NCI-H1048 (cell line): ENCODE measurements at places on chromosomes 4 and X.

GRCh38 chr4:11546391-11547175 lies 117.9 kb upstream of the HS3ST1 start:
- no peak for DNase-seq

- no peak for DNase-seq
These were observed at the start of gene IL2 for GRCh38 chr4:122456231-122457116. TSS of gene IL2 (minus strand) at chr4:122456725. CDS start at chr4:122456440, 285 bp downstream.

DNA sequence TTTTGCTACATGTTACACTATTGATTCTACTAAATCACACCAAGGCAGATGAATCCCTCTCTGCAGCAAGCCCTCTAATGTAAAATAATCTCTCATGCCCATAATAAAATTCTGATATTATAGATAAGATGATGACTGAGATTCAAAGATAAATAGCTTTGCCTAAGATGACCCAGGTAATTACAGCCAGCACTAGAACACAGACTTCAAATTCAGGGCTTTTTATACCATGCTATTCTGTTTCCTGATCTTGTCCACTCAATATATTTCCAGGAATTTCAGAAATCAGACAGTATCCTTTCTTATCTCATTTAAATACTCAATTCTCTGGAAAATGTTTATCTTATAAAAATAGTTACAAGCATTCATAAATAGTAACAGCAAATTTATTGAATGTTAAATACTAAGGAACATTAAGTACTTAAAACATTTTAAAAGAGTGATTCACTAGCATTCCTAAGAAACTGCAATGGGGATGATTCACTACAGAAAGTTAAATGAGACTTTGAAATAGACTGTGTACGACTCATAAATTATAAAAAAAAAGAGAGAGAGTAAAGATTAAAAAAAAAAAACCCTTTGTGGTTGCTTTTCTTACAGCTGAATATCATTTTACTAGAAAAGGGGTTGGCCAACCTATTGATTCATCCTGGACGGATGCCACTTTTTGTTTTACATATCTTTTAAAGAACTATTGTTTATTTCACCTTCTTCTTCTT lies 45.8 kb upstream of the IL21 start:
- no peak for DNase-seq

GRCh38 chr4:58809948-58810347 lies 1699.8 kb upstream of the IGFBP7 start:
- no peak for DNase-seq

DNA sequence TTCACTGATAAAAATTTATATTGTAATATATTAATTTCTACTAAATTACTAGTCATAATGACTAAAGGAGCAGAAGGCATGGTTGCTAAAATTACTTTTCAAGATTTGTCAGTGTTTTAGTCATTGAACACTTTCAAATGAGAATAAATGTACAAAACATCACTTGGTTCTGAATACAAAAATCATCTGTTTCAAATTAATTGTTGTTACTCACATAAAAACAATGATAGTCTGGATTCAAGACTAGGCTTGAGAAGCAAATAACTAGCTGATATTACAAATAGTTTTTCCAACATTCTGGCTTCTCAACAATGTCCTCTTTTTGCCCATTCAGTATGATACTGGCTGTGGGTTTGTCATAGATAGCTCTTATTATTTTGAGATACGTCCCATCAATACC lies 112.5 kb downstream of the ANAPC10 start:
- DNase-seq: no peak

DNA sequence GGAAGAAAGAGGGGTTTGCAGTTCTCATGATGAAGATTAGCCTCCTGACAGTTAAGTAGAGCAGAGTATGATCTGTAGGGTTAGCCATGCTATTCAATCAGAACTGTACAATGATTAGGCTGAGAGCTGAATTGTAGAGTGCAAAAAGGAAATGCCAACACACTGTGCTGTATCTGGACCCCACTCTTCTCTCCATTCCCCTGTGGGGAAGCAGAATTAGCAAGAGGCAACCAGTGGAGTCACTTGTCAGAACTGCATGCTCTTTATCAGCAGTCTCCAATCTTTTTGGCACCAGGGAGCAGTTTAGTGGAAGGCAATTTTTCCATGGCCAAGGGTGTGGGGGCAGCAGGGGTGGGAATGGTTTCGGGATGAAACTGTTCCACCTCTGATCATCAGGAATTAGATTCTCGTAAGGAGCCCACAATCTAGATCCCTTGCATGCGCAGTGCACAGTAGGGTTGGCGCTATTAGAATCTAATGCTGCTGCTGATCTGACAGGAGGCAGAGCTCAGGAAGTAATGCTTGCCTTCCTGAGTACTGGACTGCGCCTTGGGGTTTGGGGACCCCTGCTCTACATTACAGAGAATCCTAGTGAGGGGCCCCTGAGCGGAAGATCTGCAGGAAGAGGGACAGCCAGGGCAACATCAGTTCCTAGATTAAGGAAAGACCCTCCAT lies 19.4 kb downstream of the TBC1D9 start:
- DNase-seq: no peak

DNA sequence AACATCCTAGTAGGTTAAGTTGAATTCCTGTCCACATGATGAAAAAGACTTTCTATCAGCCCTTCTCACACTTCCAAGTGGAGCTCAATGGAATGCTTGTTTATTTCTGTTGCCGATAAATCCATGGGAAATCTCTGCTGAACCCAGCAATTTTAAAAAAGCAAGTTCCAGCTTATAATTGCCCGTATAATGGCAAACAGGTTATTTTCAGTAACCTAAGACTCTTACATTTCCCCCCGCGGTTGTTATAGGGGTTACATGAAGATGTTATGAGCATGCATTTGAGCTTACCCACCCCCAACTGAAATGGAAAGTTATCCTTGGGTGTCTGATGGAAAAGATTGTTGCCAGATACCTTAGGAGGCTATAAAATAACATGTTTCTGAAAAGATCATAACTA lies 136.2 kb downstream of the PALLD start:
- no peak for DNase-seq

GRCh38 chrX:137549073-137549472 lies 16.9 kb upstream of the ZIC3 start:
- DNase-seq: no peak

- no peak for DNase-seq
These were observed 868 bp upstream of the GNL3L start for GRCh38 chrX:54529151-54529550.

- DNase-seq: no peak
These were observed 82.8 kb downstream of the MAGEB10 start for GRCh38 chrX:27890611-27891010.

DNA sequence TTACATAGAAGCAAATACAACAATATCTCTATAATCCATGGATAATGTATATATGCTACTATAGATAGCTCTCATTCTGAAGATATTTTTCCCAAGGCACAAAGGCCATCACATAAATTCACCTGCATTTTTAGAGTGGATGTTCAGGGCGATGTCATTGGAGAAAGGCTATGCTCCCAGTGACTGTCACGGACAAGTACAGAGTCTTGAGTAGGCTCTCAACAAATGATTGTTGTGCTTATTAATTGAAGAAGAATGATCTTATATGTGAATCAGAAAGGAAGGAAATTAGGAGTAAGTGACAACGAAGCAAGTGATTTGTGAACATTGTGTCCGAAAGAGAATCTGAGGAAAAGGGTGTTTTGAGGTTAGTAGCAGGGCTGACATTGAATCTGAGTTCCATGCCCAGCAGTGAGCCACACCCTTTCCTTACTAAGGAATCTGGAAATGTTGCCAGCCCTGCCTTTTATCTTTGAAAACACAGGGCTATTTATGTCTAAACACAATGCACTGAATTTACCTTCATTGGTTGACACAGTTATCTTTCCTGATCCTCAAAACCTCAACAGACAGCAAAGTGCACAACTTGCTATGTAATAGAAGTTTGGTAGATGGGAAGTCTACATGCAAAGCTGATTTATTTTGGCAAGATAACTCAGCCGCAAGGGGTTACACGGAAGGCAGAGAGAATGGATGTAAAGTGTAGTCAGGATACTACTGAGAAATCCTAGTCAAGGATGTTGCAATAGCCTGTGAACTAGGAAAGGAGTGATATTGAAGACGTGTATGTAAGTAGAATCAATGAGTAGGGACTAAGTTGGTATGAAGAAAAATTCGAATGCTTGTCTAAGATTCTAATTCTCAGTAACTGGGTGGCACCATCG lies 50.4 kb downstream of the SORBS2 start:
- DNase-seq: no peak
